ENCODE measurements at places on chromosomes 7 and 10. TPM values are rescaled to one million over a fixed set of nuclear protein-coding genes. Genes with fewer than 3 reads are reported as not detected.

DNA sequence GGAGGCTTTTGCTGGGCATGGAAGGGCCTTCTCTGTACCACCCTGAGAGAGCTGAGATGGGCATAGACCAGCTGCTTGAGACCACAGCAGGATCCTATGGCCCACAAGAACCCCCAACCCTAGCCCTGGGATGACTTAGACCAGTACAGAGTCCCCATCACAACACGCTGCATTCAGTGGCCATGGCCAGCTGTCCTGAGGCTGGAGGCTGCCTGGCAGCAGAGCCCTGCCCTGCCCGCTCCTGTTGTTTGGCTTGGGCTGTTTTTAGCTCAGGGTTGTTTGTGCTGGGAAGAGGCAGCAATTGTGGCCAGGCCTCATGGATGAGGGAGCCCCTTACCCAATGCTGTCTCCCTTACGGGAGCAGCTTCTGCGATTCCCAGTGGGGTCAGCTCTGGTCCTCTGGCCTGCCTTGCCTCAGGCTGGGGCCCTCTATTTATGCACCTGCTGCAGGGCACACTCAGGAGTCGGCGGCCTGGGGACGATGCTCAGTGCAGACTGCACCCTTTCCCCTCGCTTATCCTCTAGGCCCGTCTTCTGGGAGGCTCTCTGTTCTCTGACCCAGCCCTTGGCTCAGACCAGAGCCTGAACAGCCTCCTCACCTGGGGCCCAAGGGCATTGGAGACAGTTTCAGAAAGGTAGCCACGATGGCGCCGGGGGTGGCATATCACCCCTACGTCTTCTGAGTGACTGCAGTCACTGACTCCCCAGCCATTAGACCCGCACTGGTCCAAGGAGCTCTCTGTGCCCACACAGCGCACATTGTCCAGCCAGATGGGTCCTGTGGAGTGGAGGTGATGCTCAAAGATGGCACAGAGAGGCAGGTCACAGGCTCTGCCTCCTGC lies 6.3 kb downstream of the LOXL4 start:
- no peak for DNase-seq

- DNase-seq: no peak
Measured at GRCh38 chr7:44608916-44609648, 2.7 kb downstream of the OGDH start.

- no peak for DNase-seq
Measured at GRCh38 chr10:34938399-34938670, 123.2 kb upstream of the PARD3 start.

DNA sequence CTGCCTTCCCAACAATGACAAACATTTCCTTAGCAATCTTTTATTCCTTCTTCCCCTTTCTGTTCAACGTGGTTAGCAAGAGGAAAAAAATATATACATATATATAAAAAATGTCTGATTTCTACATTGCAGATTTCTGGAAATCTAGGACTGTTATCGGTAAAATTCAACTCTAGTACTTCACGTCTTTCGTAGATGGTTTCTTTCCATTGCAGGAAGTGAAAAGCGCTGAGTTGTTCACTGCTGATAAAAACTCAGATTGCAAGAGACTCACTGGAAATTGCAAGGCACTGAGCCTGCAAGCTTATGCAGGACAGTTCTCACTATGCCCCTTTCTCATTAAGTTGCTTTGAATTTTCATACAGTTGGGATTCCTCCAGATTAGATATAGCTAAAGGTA lies 23.9 kb downstream of the KIN start:
- no peak for DNase-seq

ASB10 gene
- not detected for total RNA-seq

DNA sequence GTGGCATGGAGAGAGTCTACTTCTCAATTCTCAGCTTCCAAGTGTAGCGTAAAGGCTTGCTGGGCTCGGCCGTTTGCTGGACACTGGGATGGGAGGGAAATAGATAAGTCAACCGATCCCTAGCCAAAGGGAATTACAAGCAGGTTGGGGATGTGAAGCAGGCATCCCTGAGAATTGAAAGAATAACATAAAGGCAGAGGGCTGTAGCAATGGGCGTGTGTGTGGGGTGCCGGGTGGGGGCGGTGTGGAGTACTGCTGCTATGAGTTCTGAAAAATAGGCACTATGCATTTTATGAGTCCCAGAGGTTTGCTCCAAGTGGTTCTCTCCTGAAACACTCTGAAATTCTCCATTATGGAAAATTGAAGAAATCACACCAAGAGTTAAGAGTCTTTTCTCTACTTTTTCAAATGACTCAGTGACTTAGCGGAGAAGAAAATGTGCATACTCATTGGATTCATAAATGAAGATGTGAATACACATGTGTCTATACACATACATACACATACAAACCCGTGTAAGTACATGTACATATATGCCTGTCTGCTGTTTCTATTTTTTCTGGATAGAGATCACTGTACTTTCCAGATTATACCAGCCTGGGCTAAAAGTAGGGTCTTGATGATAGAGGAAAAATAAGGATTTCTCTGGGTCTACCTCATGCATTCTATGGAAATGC lies 65.4 kb downstream of the ADRA2A start:
- no peak for DNase-seq

ODAD2 gene
- total RNA-seq: not detected

GRCh38 chr7:90625562-90625961 lies 29.4 kb downstream of the CDK14 start:
- peak; percentile 51 for DNase-seq

DYDC2 gene
- not detected for total RNA-seq

- DNase-seq: peak; percentile 53
Measured at GRCh38 chr10:3095373-3096139, 28.2 kb downstream of the PFKP start.

GRCh38 chr10:132571650-132572544 lies 34.3 kb downstream of the INPP5A start:
- peak; percentile 60 for DNase-seq

DNA sequence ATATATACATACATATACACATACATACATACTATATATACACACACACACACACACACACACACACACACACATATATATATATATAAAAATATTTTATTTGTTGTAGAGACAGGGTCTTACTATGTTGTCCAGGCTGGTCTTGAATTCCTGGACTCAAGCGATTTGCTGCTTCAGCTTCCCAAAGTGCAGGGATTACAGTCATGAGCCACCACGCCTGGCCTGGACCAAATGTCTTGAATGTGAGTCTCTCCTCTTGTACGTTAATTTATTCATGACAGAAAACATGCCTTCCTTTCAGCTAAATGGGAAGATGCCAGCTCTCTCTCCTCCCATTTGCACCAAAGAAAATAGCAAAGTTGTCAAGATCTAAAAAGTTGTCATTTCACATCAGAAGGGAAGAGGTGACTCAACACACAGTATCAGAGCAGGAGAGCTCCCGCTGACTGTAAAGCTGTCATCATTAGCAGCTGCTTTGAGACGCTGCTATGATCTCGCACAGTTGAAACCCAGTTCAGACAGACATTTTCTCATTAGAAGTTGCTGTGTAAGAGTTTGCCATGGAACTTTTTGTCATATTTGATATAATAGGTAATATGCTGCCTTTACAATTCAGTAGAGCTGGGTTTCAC lies 224.3 kb downstream of the SFMBT2 start:
- no peak for DNase-seq

DNA sequence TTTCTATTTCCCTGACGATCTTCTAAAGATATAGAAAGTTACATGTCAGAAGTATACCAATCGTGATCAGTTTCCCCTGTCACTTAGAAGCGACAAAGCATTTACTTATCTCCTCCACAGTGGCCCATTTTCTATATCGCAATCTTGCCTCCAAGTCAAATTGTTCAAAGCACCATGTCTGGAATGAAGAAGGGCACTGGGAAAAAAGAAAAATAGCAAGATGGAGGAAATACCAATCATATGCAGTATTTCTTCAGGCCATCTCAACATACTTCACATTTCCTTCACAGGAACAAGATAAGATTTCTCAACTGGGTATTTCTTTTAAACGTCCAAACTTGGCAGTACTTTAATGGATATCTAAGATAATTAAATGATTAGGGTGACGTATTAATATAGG lies 63.3 kb upstream of the IL6 start:
- no peak for DNase-seq

LRRD1 gene
- not detected for total RNA-seq

- DNase-seq: no peak
Measured at GRCh38 chr7:67380858-67381257, 384.2 kb downstream of the TYW1 start.

GTF2IRD1 gene
- total RNA-seq: 9.2 TPM

GRCh38 chr10:89352802-89353201 lies 25.0 kb downstream of the IFIT3 start:
- no peak for DNase-seq
